ENCODE measurements at places on chromosomes 4 and X. TPM values are rescaled to one million over a fixed set of nuclear protein-coding genes. Genes with fewer than 3 reads are reported as not detected.

The NALF2 gene
- 0.31 TPM for total RNA-seq

DNA sequence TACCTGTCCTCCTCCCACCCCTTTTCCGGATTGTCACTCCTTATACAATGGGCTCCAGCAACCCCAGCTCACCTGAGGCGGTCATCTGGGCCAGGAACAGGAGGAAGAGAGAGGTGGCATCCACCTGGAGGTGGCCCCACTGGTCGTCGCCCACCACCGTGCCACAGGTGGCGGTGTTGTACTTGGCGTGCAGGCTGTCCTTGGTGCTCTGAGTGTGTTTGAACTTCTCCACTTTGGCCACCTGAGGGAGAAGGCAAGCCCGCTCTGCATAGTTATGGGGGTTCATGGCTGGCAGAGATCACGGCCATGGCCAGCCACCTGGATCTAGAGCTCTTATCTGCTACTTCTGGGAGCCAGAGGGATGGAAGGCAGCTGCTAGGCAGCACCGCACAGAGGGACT, 32.9 kb downstream of the PHKA2 start:
- DNase-seq: no peak

GRCh38 chrX:24360272-24360671, at the start of gene SUPT20HL1:
TSS of gene SUPT20HL1 (plus strand) at chrX:24360639. CDS start at chrX:24362761, 2,122 bp downstream.
- no peak for DNase-seq

GRCh38 chrX:138692591-138692990, 18.9 kb downstream of the FGF13 start:
- DNase-seq: no peak

DNA sequence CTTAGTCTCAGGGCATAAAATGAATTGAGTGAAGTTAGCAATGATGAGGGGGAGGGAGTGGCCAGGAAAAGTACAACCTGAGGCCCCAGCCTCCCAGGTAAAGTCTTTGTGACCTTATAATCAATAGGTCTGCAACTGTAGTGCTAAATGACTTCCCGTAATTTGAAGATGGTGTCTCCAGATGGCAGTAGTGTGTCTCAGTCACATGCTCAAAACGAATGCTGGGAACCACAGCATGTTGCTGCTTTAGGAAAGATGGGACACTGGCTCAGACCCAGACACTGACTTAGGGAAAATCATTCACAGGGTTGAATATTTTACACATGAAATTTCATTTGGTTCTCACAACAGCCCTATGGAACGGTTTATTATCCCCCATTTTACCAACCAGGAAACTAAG, 10.3 kb downstream of the SRPX2 start:
- DNase-seq: no peak

DNA sequence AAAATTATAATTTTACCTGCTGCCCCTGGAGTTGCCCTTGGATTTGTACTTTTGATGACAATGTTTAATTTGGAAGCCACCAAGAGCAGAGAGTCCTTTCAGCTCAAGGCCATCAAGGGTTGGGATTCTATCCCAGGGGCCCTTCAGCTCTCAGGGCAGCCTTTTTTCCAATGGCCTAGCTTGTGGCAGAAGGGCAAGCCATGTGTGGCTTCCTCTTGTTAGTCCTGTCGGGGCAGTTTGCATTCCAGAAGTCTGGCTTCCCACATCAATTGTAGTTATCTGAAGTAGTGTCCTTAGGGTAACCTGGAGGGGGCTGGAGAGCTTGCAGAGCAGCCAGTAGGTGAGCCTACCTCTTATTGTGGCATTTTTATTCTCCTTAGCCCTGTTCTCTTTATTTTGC, 569.4 kb downstream of the TRAM1L1 start:
- DNase-seq: no peak

- no peak for DNase-seq
Measured at GRCh38 chr4:153623491-153623890, 60.6 kb upstream of the TLR2 start.

Measured in activated T-cell treated with anti-CD3 and anti-CD28 coated beads, Interleukin-2, amount 50 U/mL, for 72 hours (primary cell).